ENCODE measurements at places on chromosomes 2 and 18.

- DNase-seq: no peak
These were observed 702.8 kb upstream of the LINC00305 start for GRCh38 chr18:64851726-64852125.

DNA sequence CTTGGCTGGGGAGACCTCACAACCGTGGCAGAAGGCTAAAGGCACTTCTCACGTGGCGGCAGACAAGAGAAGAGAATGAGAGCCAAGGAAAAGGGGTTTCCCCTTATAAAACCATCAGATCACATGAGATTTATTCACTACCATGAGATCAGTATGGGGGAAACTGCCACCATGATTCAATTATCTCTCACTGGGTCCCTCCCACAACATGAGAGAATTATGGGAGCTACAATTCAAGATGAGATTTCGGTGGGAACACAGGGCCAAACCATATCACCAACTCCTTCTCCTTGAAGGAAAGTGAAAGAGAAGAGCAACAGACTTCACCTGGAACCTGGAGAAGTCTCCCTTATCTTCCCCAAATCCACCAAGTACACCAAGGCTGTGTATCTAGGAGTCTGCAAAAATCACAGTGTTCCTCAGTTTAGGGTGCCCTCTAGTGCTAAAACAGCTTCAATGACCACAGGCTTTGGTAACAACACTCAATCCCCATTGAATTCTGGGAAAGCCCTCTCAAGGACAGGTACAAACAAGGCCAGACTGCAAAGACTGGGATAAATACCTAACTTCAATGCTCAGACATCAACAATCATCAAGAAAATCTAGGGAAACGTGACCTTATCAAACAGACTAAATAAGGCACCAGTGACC lies 148.8 kb upstream of the SRD5A2 start:
- DNase-seq: no peak

DNA sequence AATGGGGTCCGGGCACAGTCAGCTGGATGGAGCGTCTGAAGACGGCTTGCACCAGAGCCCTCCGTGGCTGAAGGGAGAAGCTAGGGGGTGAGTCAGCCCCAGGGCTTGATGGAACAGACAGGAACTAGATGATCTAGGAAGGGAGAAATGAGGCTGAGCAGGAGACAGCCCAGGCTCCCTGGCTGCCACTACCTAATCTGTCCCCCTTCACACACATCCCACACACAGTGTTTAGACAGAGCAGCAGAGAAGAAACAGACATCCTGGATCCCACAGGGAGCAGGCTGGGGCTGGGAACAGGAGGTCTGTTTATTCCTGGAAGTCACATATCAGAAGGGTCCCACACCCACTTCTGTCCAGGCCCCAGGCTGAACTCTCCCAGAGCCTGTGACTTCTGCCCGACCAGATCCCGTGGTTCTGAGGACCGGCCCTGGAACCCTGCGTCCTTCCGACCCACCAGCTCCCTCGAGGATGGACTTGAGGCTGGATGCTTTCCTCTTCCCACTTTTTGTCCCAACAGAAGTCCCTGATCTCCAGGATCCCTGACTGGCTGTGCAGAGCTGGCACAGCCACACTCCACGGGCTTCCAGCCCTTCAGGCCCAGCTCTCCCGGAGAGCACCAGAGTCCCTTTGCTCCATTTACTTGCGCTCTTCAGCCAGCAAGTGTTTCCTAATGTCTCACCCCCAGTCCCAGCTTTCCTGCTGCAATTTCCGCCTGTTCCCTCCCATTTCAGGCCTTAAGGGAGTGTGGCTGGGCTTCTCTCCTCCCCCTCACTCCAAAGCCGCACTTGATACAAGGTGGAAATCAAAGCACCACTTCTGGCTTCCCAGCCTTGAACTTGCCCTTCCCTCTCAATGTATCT lies 1.5 kb upstream of the GPBAR1 start:
- no peak for DNase-seq

DNA sequence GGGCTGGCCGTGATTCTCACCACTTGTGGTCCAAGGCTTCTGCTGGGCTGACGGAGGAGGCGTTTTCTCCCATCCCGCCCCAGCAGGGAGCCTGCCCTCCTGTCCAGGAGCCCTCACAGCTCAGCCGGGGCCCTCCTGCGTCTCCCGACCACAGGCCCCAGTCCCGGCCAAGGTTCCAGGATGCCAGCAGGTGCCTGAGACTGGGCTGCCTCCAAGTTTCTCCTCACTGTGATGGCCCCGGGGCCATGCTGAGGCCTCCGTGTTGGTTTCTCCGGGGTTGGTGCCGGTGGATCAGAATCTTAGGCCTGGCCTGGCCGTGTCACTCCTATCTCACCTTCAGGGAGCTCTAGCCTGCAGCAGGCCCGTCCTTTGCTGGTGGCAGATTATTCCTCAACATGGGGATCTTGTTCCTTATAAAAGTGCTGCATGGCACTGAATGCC lies 5.9 kb downstream of the KCNG2 start:
- no peak for DNase-seq

DNA sequence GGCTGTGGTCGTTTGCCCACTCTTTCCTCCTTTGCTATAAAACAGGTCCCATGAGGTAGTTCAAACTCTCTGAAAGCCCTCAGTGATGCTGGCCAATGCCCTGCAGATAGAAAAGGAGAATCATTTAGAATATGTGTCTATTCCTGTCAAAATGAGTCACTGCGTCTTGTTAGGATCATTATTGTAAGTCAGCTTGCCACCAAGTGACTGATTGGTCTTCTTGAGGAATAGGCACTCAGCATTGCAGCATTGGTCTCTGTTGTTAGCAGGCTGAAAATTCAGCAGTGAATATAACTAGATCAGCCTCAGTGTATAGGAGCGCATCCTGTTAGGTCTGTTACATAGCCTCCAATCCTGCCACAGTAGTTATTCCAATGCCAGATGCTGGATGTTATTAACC lies 28.9 kb downstream of the PRKRA start:
- no peak for DNase-seq
